CD4-positive, alpha-beta T cell treated with Interleukin-6 for 4 hours (primary cell): ENCODE measurements at places on chromosomes 4 and X.

GRCh38 chr4:73067971-73068394 lies 1.5 kb downstream of the COX18 start:
- no peak for DNase-seq

DNA sequence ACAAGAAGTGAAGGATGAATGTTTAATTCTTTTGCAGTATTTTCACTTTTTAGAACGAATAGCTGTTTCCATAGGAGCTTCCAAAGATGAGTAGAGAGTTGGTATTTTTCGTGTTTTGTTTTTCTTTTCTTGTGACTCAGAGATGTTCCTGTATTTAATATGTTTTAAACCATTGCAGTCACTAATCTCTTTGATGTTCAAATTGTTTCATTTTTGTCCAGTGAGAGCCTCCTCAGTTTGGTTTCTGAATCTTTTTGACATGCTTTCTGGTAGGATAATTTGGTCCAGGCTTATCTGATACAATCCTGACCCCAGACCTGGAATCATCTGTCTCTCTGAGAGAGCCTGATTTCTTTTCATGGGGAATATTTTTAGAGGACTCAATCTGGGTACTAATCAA lies 41.6 kb downstream of the BEX3 start:
- DNase-seq, result no peak

GRCh38 chrX:151538190-151539122 lies 25.0 kb upstream of the PASD1 start:
- no peak for DNase-seq

DNA sequence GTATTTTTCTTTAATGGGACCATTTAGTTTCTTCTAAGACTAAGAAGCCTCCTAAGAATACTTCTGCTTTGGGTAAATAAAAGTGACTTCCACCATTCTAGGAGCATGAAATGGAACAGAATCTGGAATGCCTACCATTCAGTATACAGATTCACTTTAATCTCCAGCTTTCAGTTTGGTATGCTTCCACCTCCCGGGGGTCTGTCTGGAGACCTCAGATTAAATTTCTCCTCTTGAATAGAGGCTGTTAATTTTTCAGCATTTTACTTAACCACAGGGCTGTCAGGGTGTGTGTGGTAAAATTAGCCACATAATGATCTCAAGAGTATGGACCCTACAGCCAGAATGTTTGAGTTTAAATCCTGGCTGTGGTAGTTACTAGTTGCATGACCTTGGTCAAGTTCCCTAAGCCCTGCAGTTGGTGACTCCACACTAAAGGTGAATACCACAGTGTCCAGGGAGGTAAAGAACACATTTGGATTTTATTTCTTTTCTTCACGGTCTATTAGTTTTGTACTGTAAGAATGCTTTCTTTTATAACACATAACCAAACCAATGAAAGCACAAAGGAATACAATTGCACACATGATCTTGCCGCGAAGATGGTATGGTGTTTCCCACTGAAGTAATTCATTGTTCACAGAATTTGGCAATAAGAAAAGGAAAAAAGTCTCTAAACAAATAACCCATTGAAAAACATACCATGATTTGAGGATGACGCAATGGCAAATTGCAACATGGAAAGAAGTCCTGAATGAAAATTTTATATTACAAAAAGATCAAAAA lies 37.3 kb upstream of the TRIM2 start:
- no peak for DNase-seq

DNA sequence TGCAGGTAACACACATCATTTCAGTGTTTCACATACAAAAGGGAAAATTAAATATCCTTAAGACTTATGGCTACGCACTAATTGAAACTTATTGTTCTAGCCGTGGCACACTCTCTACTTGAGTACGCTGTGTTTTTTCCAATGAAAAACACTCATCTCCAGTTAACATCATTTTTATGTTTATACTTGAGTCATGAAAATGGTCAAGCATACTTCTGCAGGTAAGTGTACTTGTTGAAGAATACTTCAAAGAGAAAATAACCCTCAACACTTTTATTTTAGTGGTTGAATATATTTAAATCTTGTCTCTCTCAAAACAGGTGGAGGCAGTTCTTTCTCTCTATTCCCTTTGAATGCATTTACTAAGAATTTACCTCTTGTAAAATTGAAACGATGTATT lies 538.7 kb upstream of the PCDH7 start:
- DNase-seq, result no peak

DNA sequence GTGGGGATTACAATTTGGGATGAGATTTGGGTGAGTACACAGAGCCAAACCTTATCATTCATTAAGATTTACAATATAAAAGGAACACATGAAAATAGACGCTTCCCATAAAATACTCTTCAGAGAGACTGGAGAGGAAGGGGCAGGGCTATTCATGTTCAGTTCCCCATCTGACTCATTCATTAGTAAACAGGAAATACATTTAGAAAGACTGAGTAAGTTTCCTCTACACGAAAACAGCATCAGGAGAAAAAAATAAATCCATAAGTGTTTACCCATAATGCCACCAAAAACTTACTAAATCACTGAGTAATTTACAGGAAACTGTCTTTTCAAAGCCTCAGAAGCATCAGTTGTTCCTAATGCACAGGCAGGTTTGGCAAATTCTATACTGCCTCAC lies 255.4 kb upstream of the CXorf51A start:
- DNase-seq, result no peak

GRCh38 chrX:87582453-87582852 lies 64.9 kb downstream of the KLHL4 start:
- no peak for DNase-seq
